ENCODE measurements at places on chromosomes 1 and 21. TPM values are rescaled to one million over a fixed set of nuclear protein-coding genes. Genes with fewer than 3 reads are reported as not detected.

- no peaks in the 10 kb centered on the region for H3K27me3 ChIP-seq
- no peak overlapping the region for H3K27ac ChIP-seq
- no peaks in the 10 kb centered on the region for H3K36me3 ChIP-seq
- no peak for DNase-seq
- no peaks in the 10 kb centered on the region for H3K4me1 ChIP-seq
Observed at GRCh38 chr21:22804151-22804550, 1805.9 kb downstream of the NCAM2 start.

DNA sequence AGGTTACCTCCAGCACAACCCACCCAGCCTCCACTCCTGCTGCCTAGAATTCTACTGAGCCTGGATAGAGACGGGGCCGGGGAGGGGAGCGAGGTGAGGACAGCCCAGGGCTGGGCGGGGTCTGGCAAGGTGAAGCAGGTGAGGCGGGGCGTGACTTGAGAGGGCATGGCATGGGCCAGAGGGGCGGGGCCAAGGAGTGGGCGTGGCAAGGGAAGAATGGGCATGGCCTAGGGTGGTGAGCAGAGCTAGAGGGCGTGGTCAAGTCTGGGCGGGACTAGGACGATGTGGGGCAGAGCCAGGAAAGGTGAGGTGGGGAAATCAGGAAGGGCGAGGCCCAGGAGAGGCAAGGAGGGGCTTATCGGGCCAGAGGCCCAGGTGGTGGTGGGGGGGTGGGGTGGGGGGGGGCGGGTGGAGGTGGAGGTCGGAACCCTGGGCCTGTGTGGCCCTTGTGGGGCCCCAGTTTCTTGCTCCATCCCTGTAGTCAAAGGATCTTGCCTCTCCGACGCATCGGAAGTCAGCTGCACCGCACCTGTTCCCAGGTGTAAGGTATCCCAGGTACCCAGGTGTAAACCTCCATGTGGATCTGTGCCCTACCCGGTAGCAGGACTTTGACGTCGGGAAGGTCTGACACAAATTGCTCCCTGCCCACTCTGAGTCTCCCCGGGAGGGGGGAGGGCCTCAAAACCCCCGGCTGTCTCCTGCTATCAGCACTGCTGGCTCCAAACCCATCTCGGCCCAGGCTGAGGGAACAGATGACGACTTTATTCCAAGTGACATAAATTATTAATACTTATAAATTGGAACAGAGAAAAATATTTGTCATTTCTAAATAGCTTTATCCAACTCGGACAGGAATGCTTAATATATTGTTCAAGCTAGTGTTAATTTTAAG, 32.9 kb upstream of the UTS2 start:
- H3K27ac ChIP-seq: no peak overlapping the region
- no peaks in the 10 kb centered on the region for H3K4me1 ChIP-seq
- DNase-seq: peak; percentile 90
- H3K36me3 ChIP-seq: no peaks in the 10 kb centered on the region
- H3K4me3 ChIP-seq: peak overlapping the region; percentile 62

DNA sequence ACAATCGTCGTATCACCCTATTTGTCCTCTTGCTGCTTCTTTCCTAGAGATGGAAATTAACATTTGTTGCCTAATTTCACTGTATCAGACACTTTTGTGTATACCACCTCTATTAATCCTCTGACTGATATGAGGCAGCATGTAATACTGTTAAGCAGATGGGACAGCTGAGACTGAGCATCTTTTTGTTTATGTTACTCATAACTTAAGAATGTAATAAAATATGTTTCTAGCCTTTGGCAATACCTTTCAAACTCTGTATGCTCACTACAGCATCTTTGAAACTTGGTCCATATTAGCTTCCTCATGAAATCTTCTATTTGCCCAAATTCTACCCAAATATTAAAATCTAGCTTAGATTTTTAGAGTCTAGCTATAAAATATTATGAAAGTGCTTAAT, 2.3 kb downstream of the OR14K1 start:
- H3K27me3 ChIP-seq: no peaks in the 10 kb centered on the region
- no peaks in the 10 kb centered on the region for H3K4me1 ChIP-seq
- no peak for DNase-seq
- no peak overlapping the region for H3K4me3 ChIP-seq
- no peaks in the 10 kb centered on the region for H3K36me3 ChIP-seq

HPCA gene
- total RNA-seq: not detected

PRDM16 gene
- 0.09 TPM for total RNA-seq

GRCh38 chr21:45504021-45504515, 38.2 kb downstream of the SLC19A1 start:
- no peaks in the 10 kb centered on the region for H3K27me3 ChIP-seq
- DNase-seq: no peak
- H3K4me1 ChIP-seq: no peaks in the 10 kb centered on the region
- H3K4me3 ChIP-seq: no peak overlapping the region

DNA sequence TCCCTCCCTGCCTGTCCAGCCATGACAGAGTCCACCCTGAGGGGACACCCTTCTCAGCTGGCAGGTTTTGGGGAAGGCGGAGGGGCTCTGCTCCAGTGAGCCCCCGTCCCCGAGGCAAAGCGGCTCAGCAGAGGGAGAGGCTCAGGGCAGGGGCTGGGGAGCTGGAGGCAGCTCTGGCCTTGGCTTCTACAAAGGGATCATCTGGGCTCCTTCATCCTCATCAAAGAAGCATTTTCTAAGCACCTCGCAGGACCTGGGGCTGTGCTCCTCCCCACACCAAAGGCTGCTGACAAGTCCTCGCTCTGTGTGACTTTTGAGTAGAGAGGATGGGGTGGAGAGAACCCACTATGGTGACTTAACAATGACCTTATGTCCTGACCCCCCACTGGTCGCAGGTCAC, 21.0 kb upstream of the CLSTN1 start:
- H3K27me3 ChIP-seq: no peaks in the 10 kb centered on the region
- H3K36me3 ChIP-seq: no peaks in the 10 kb centered on the region
- H3K27ac ChIP-seq: no peak overlapping the region
- H3K4me1 ChIP-seq: no peaks in the 10 kb centered on the region
- DNase-seq: no peak
- no peak overlapping the region for H3K4me3 ChIP-seq

DNA sequence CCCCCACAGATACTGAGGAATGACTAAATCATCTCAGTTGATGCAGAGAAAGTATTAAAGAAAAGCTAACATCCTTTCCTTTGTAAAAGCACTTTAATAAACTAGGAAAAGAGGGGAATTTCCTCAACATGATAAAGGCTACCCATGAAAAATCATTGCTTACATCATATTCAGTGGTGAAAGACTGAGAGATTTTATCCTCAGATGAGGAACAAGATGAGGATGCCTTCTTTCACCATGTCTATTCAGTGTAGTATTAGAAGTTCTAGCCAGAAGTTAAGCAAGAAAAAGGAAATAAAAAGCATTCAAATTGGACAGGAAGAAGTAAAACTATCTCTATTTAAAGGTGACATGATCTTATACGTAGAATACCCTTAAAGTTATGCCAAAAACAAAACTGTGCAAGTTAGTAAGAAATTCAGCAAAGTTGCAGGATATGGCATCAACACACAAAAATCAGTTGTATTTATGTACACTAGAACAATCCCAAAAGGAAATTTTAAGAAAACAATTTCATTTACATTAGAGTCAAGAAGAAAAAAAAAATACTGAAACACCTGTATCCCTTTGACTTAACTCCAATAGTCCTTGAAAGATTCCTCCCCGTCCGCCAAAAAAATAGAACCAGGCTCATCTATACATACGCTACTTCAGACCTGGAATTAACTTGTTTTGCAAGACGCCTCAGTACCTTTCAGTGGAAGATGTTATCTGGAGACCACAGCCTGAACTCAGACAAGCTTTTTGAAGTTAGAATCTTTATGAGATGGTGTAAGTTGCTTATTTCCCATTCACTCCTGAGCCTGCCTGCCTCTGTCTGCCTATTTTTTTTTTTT, 17.5 kb downstream of the ZMYM4 start:
- no peak for DNase-seq
- peaks cover 7% of the 10 kb centered on the region for H3K36me3 ChIP-seq
- peaks cover 29% of the 10 kb centered on the region for H3K4me1 ChIP-seq
- no peak overlapping the region for H3K4me3 ChIP-seq
- H3K27me3 ChIP-seq: no peaks in the 10 kb centered on the region

DNA sequence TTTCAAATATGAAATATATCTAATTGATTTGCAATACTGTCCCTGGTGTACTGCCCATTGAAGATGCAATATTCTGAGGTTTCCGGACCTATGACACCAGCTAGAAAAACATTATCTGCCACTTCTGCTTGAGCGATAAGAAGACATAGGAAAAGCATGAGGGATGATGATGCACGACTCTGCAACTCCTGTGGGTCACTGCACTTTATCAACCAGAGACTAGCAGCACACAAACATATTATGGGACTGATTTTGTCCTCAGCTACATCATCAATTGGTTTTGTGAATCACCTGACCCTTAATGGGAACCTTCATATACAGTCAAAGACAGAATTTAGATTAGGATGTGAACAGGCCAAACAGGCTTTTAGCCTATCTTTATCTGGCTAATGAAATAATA, 13.8 kb upstream of the KCNA3 start:
- no peak for DNase-seq
- no peak overlapping the region for H3K27ac ChIP-seq
- no peak overlapping the region for H3K4me3 ChIP-seq

GRCh38 chr1:54580856-54581550, 33.0 kb downstream of the ACOT11 start:
- no peak overlapping the region for H3K27ac ChIP-seq
- DNase-seq: no peak
- no peaks in the 10 kb centered on the region for H3K4me1 ChIP-seq
- peaks cover 5% of the 10 kb centered on the region for H3K36me3 ChIP-seq
- H3K4me3 ChIP-seq: no peak overlapping the region

GRCh38 chr1:40519517-40519916, 10.9 kb downstream of the EXO5 start:
- H3K27ac ChIP-seq: no peak overlapping the region
- no peak overlapping the region for H3K4me3 ChIP-seq
- no peaks in the 10 kb centered on the region for H3K27me3 ChIP-seq
- peaks cover 6% of the 10 kb centered on the region for H3K36me3 ChIP-seq

RAB7B gene
- 1.1 TPM for total RNA-seq

GRCh38 chr1:199287206-199287605, 648.4 kb downstream of the PTPRC start:
- no peaks in the 10 kb centered on the region for H3K36me3 ChIP-seq
- no peak overlapping the region for H3K4me3 ChIP-seq
- H3K4me1 ChIP-seq: no peaks in the 10 kb centered on the region
- no peaks in the 10 kb centered on the region for H3K27me3 ChIP-seq

NGF gene
- not detected for total RNA-seq

GRCh38 chr21:21019681-21020080, 21.5 kb downstream of the NCAM2 start:
- no peaks in the 10 kb centered on the region for H3K36me3 ChIP-seq
- H3K27me3 ChIP-seq: no peaks in the 10 kb centered on the region
- H3K4me1 ChIP-seq: no peaks in the 10 kb centered on the region
- H3K4me3 ChIP-seq: no peak overlapping the region
- no peak overlapping the region for H3K27ac ChIP-seq

DNA sequence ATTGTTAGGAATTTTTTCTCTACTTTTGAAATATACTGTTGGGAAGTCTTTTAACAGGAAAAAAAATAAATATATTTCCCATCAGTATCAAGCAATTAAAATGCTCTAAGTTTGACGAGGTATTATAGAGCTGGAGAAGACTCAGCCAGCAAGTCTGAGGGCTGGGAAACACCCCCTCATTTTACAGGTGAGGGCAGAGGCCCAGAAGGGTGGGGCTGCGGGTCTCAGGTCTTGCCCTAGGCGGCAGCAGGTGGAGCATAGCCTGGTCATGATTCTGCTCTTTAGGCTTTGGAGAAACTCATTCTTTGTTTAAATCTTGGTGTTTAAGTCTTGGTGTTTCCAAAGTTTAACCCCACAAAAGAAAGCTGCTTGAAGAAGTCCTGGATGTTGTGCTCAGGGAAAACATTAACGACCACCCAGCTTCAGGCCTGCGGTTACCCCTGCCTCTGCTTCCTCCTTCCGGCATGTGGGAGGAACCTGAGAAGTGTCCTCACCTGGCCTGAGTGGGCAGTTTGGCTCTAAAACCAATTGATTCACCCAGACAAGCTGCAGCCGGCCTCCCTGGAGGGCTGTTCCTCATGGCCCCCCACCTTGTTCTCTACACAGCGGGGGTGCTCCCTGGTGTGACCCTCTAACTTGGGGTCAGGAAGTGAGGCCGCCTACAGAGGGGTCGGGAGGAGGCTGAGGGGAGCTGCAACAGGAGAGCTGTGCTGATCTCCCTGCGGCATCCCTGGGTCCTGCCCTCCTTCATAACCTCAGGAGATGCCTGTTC, 41.7 kb downstream of the OLFML2B start:
- no peak overlapping the region for H3K4me3 ChIP-seq
- peaks cover 68% of the 10 kb centered on the region for H3K27me3 ChIP-seq
- H3K4me1 ChIP-seq: no peaks in the 10 kb centered on the region
- no peak for DNase-seq
- no peaks in the 10 kb centered on the region for H3K36me3 ChIP-seq

GSTM3 gene
- 67.9 TPM for total RNA-seq

FASLG gene
- not detected for total RNA-seq

- H3K4me1 ChIP-seq: peaks cover 10% of the 10 kb centered on the region
- no peaks in the 10 kb centered on the region for H3K36me3 ChIP-seq
- no peak overlapping the region for H3K27ac ChIP-seq
- no peak overlapping the region for H3K4me3 ChIP-seq
Observed at GRCh38 chr1:223216531-223217205, 73.6 kb upstream of the TLR5 start.

C1QC gene
- not detected for total RNA-seq

CYP4B1 gene
- 1.2 TPM for total RNA-seq

LPAR3 gene
- total RNA-seq: 14.0 TPM

GRCh38 chr1:179876300-179876715, 1.3 kb downstream of the TOR1AIP2 start:
- H3K4me1 ChIP-seq: peaks cover 68% of the 10 kb centered on the region
- H3K36me3 ChIP-seq: peaks cover 34% of the 10 kb centered on the region
- no peaks in the 10 kb centered on the region for H3K27me3 ChIP-seq
- peak overlapping the region; percentile 79 for H3K4me3 ChIP-seq

PDPN gene
- not detected for total RNA-seq

GRCh38 chr1:240484804-240485443, 127.0 kb downstream of the GREM2 start:
- H3K36me3 ChIP-seq: no peaks in the 10 kb centered on the region
- no peak for DNase-seq
- peaks cover 23% of the 10 kb centered on the region for H3K27me3 ChIP-seq
- no peaks in the 10 kb centered on the region for H3K4me1 ChIP-seq
- no peak overlapping the region for H3K27ac ChIP-seq
- H3K4me3 ChIP-seq: no peak overlapping the region

- H3K27ac ChIP-seq: no peak overlapping the region
- DNase-seq: no peak
- no peak overlapping the region for H3K4me3 ChIP-seq
- H3K27me3 ChIP-seq: no peaks in the 10 kb centered on the region
Observed at GRCh38 chr1:9544926-9545325, 5.7 kb downstream of the SLC25A33 start.

HSD3B1 gene
- total RNA-seq: not detected

All from Calu3 (cell line).